ENCODE measurements at places on chromosomes 5 and 9.

DNA sequence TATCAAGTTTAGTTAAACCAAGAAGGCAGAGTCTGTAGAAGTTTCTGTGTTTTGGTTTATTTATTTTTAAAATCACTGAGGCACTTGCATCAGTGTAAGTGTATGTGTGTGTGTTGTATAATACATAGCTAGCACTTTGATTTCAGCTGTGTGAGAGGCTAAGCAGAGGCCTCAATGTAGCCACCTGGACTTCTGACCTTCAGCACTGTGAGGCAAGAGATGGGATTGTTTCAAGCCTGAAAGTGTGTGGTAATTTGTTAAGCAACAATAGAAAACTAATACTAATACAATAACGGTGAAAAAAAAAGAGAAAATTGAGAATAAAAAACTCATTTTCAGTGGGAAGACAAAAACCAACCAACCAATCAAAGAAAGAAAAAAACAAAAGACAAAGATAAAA is 327.3 kb downstream of the CDH18 start:
- no peak for DNase-seq

GRCh38 chr5:6573651-6574101 is 59.2 kb downstream of the NSUN2 start:
- no peak for DNase-seq

DNA sequence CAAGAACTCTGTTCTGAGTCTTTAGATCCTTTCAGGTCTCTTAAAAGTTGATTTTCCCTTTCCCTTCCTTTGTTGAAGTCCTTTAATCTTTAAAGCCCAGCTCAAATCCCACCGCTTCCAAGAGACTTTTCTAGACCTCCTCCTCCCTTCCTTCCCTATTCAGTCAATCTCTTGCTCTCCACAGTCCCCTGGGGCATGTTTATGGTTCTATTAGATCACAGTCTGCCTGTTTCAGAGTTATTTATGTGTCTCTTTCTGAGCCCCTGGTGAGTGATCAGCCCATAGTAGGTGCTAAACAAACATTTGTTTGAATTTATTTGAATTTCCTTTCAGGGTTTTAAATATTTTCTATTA is 7.2 kb upstream of the ARSI start:
- no peak for DNase-seq

DNA sequence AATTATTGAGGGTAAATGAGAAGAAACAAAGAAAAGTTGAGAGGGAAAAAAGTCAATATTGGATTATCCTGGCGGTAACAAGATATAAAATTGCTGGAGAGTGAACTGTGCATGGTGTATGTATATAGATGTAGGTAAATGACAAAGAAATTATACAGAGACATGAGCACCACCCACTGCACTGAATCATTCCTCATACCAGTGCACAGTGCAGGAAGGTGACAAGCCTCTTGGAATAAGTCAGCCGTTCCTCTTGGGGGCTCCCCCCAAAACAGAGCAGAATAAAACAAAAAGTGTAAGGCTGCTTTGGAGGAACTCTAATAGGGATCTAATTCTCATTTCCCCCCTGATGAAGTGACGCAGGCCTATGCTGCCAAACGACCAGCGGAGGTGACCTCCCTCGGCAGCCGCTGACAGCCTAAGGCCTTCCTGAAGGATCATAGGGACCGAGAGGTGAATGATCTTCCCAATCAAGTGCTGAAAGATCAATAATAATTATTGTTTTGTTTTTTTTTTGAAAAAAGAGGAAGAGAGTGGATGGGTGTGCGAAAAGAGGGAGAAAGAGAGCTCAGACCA is 245.0 kb downstream of the PSAT1 start:
- DNase-seq: no peak

DNA sequence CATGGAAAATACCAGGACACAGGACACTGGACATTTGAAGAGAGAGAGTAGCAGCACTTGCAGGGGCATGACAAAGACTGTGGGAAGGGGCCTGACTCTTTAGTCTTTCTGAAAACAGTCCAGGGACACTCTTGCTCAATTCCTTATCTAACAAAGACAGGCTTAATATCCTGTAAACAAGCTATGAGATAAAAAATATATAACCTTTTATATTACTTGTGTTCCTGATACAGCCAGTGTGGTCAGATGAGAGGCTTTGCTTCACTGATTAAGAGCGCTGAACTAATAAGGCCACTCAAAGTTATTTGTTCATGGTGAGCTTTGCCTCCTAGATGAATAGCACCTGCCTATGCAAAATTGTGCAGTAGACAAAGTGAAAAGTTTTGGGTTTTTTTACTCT is 518.7 kb downstream of the LRRC70 start:
- DNase-seq: no peak

- no peak for DNase-seq
Observed at GRCh38 chr5:121174351-121174750, 677.3 kb upstream of the FTMT start.

- DNase-seq: no peak
Observed at GRCh38 chr5:127505905-127506304, 11.5 kb upstream of the PRRC1 start.

GRCh38 chr5:39427229-39427628 is 2.4 kb upstream of the DAB2 start:
- DNase-seq: peak; percentile 38

- peak; percentile 29 for DNase-seq
Observed at GRCh38 chr9:73074176-73074708, 77.4 kb upstream of the ANXA1 start.

DNA sequence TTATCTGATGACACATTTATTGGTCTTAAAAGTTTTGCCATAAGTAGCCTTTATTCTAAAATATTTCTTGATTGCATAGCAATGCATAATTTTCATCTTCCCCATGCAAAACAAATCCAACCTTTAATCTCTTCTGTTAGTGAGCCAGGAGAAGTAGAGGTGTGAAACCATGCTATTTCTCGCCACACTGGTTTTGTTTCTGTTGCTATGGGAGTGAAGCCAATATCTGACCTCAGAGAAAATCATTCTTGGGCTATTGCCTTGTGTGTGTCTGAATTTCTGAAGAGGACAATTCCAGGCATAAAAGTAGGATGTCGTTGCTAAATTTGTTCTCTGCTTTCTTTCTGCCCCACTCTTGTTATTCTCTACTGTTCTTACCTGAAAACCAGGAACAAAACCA is 183.6 kb downstream of the PTTG1 start:
- DNase-seq: no peak

GRCh38 chr5:118647587-118647986 is 340.8 kb downstream of the DTWD2 start:
- DNase-seq: no peak

DNA sequence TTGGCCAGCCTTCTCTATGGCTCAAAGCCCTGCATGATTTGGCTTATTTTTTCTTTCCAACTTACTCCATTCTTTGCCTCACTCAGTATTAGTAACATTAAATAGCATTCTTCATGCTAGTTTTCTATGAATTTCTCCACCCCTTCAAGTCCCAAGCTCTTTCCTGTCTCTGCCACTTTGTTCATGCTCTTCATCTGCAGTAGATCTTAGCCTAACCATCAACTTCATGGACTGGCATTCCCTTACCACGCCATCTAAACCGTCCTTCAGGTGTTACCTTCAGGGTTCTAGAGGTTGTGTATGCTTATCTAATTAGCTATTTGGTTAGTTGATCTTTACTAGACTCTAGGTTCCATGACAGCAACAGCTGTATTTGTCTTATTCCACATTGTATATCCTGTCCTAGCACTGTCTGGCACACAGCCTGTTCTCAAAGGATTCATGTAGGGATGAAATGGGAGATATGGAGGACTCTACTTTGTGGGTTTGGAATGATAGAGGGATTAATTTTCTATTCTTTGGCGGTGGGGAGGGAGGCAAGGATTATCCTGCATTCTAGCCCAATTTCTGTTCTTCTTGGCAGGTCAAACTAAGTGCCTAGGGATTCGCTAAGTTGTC is 26.4 kb downstream of the TMEM167A start:
- DNase-seq: no peak

DNA sequence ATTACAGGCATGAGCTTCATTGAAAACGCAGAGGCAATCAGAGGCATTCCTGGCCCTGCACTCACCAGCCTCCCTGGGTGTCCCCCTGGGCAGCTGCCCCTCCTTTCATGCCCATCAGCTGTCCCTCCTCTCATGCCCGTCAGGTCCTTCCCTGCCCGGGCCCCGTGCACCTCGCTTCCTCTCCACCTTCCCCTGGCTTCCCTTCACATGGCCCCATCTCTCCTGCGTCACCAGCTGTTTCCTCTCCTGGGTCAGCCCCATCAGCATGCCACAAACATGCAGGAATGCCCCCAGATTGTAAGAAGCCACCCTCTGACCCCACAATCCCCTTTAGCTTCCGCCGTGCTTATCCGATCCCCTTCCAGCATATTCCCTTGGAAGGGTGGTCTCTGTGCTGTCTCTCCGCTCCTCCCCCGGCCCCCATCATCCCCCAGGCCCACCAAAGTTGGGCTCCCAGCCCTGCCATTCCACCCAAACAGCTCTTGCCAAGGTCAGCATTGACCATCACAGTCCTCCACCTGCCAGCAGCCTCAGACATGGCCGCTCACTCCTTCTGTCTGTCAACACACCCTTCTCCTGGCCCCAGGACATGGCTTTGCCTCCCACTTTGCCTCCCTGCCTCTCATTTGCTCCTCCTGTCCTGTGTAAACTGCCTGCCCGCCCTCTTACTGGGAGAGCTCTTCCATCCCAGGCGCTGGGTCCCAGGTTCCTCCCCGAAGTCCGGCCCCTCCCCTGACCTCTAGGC is 98.6 kb upstream of the IER5L start:
- DNase-seq: no peak

GRCh38 chr5:53974021-53974420 is 336.4 kb downstream of the ARL15 start:
- no peak for DNase-seq

GRCh38 chr5:126358525-126358924 is 64.7 kb upstream of the GRAMD2B start:
- DNase-seq: no peak

DNA sequence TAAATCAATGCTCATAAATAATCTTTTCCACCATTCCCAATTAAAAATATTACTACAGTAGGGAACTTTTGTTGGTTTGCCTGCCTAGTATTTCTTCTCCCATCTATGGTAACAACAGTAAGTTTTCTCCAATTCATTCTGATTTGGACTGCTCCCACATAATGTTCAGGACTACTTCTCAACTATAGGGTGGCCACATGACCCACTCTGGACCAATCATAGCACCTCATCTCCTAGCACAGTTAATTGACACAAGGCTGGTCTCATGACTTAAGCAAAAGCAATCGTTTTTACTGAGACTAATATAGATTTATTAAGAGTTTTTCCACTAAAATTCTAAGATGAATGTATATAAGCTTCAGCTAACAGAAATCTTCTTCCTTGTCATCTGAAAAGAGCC is 28.7 kb upstream of the SLCO6A1 start:
- no peak for DNase-seq

- DNase-seq: no peak
Observed at GRCh38 chr9:89436326-89436725, 61.6 kb downstream of the SEMA4D start.

- no peak for DNase-seq
Observed at GRCh38 chr5:154157483-154158378, 32.8 kb upstream of the GALNT10 start.

- no peak for DNase-seq
Observed at GRCh38 chr9:7784472-7784871, 15.1 kb downstream of the DMAC1 start.

DNA sequence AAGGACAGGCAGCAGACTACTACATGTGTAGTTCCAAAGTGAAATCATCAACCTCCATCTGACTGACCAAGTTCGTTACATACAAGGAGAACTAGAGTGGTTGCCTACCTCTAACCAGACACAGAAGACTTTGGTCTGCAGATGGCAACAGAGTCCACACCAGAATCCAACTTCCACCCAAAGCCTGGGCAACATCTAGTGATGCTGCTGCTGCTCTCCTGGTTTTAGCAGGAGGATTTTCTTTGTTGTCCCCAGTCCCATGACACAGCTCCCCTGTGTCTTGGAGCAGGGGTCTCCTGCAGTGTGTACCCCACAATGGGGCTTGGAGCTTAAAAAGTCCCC is 46.4 kb upstream of the APC start:
- no peak for DNase-seq

DNA sequence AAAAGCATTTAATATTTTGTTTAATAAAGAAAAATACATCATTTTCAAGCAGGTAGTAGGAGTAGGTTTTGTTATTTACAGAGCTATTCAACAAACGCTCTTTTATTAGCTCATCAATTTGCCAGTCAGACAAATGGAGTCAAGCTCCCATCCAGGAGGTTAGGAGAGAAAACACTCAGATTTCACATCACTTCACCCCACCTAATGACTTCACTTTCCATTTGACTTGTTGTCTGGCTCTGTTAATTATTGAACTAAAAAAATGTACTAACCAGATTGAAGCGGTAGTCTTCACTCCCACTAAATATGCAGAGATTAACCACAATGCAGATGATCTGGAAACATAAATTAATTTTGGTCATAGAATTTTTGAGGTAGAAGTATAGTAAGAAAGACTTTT is 193.6 kb upstream of the VCAN start:
- no peak for DNase-seq
